ENCODE measurements at places on chromosomes 6 and 20. TPM values are rescaled to one million over a fixed set of nuclear protein-coding genes. Genes with fewer than 3 reads are reported as not detected.

ADGRF4 gene
- total RNA-seq = not detected

SLC22A7 gene
- total RNA-seq = not detected

- no peak for DNase-seq
- H3K36me3 ChIP-seq = no peaks in the 10 kb centered on the region
- peaks cover 55% of the 10 kb centered on the region for H3K4me1 ChIP-seq
- peak overlapping the region; percentile 79 for H3K27ac ChIP-seq
- no peaks in the 10 kb centered on the region for H3K27me3 ChIP-seq
Observed at GRCh38 chr6:119311514-119312142, 37.9 kb downstream of the MAN1A1 start.

GRCh38 chr6:17665132-17665531 is 41.6 kb downstream of the NUP153 start:
- peak overlapping the region; percentile 59 for H3K27ac ChIP-seq
- peaks cover 50% of the 10 kb centered on the region for H3K36me3 ChIP-seq
- H3K4me1 ChIP-seq = no peaks in the 10 kb centered on the region
- no peak for DNase-seq

- H3K4me1 ChIP-seq = peaks cover 54% of the 10 kb centered on the region
- H3K27me3 ChIP-seq = no peaks in the 10 kb centered on the region
- H3K36me3 ChIP-seq = no peaks in the 10 kb centered on the region
- H3K27ac ChIP-seq = peak overlapping the region; percentile 54
- no peak overlapping the region for H3K4me3 ChIP-seq
Observed at GRCh38 chr20:50821257-50821921, 26.5 kb downstream of the BCAS4 start.

GRCh38 chr20:40319741-40320516 is 369.1 kb downstream of the MAFB start:
- no peaks in the 10 kb centered on the region for H3K36me3 ChIP-seq
- no peaks in the 10 kb centered on the region for H3K27me3 ChIP-seq
- no peak overlapping the region for H3K27ac ChIP-seq

DNA sequence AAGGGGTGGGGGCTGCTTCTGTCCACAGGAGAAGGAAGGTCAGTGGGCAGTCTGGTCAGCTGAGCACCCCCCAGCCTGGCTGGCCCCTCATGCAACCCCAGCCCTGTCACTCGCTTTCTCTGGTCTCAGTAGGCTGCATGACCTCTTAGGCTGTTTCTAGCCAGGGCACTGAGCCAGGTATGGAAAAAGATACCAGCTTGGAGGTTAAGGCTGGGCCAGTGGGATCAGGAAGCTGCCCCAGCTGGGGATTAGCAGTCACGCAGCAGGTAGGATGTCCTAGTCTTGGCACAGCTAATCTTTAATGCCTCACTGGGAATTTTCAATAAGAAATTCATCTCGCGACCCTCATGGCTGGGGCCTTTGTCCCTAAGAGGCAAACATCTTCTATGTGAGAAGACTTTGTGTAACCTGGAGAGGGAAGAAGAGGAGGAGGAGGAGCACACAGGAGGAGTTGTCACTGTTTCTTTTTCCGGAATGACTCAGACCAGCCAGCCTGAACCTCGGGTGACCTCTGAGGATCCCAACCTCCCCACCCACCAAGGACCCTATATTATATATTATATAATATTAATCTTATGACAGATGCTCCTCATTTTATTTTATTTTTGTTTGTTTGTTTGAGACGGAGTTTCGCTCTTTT is 2.4 kb upstream of the BPIFA2 start:
- no peak overlapping the region for H3K4me3 ChIP-seq
- H3K4me1 ChIP-seq = no peaks in the 10 kb centered on the region
- no peaks in the 10 kb centered on the region for H3K27me3 ChIP-seq
- no peak for DNase-seq

GRCh38 chr6:8436966-8437365 is 1.6 kb upstream of the SLC35B3 start:
- H3K36me3 ChIP-seq = no peaks in the 10 kb centered on the region
- no peaks in the 10 kb centered on the region for H3K27me3 ChIP-seq
- no peak overlapping the region for H3K27ac ChIP-seq
- no peak for DNase-seq
- H3K4me1 ChIP-seq = peaks cover 23% of the 10 kb centered on the region

GRCh38 chr6:134357022-134357487 is 39.1 kb upstream of the SGK1 start:
- no peaks in the 10 kb centered on the region for H3K4me1 ChIP-seq
- DNase-seq = no peak
- no peak overlapping the region for H3K27ac ChIP-seq
- H3K36me3 ChIP-seq = no peaks in the 10 kb centered on the region
